ENCODE measurements at places on chromosomes 16 and 17.
A peak's percentile ranks its signal among the peaks of the same experiment; 100 is the strongest.

- DNase-seq = no peak
These were observed 1726.1 kb downstream of the TP53TG3F start for GRCh38 chr16:35185366-35186044.

GRCh38 chr17:78774956-78775571, 7.0 kb downstream of the CYTH1 start:
- DNase-seq = no peak

DNA sequence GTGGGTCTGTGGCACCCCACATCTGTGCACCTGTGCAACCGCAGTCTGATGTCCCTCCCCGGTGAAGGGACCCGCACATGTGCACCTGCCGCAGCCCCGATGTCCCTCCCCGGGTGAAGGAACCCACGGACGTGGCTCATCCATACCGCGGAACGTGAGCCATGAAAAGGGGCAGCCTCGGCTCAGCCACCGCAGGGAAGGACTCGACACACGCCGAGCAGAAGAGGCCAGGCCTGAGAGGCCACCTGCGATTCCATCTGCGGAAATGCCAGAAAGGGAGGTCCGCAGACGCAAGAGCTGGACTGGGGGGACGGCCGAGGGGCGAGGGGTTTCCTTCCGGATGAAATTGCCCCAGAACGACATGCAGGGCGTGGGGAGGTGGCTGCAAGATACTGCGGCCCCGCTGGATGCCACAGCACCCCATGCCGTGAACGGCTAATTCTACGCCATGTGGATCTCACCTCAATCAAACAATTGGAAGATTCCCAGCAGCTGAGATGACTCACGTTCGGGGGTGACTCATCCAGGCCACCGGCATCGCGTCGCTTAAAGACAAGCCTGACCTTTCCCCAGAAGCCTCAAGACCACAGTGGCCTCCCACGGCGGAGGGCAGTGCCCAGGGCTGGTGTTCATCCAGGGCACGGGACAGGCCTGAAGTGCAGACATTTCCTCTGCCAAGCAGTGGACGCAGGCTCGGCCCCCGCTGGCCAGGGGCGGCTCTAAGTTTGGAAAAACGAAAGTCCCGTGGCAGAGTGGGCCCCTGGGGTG, 21.0 kb downstream of the SOX8 start:
- no peak for DNase-seq

GRCh38 chr17:35372846-35373533, 431 bp downstream of the SLFN11 start:
- no peak for DNase-seq

GRCh38 chr16:11306997-11307638, 26.0 kb upstream of the PRM1 start:
- DNase-seq = no peak

GRCh38 chr16:30011714-30012504, 1.1 kb upstream of the DOC2A start:
- no peak for DNase-seq

DNA sequence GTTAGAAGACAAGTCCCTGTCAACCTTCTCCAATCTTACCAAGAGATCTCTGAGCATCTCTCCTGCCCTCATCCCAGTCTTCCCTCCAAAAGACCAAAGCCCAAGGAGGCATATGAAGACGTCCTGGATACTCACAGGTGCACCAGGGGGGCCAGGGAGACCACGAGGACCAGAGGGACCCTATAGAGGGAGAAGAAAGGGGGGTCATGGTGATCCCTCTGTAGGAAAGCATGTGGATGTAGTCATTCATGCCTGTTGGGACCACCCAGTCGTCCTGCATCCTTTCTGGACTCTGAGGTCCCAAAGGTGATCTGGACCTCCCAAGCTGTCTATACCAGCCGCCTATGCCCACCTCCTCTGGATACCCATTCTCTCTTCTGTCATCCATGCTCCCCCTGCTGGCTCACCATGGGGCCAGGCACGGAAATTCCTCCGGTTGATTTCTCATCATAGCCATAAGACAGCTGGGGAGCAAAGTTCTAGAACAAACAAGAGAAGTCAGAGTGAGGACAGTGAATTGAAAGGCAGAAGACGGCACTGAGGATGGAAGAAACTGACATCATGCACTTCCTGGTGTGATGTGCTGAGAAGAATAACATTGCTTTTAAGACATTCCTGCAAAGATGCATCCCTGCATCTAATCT, 3.3 kb downstream of the COL1A1 start:
- DNase-seq = no peak

DNA sequence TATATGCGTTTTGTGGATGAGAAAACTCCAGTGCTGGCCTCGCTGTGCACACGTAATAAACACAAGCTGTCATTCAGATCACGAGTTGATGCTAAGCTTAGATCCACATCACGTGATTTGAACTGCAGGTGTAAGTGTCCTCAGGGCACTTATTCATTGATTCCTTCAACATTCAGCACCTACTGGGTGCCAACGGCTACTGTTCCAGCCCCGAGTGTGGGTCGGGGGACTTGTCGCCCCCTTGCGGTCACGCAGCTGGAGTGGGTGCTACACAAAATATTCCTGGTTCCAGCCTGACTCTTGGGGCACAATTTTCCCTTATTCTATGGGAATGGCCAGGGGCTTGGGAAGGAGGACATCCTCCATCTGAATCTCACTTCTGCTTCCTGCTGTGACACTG, 29.9 kb upstream of the GINS2 start:
- peak; percentile 60 for DNase-seq

DNA sequence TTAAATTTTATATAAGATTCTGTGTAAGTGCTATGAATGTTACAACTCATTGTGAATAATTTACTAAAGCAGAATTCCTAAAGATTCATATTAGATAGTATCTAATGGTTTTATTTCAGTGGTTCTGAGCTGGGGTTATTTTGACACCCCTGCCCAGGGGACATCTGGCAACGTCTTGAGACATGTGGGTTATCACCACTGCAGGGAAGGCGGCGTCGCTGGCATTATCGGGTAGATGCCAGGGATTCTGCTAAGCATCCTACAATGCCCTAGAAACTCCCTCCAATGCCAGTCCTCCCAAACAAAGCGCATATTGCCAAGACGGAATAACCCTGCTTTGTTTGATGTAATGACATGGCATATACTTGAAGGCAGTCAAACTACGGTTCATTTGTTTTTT, 372.3 kb upstream of the ZFHX3 start:
- no peak for DNase-seq

DNA sequence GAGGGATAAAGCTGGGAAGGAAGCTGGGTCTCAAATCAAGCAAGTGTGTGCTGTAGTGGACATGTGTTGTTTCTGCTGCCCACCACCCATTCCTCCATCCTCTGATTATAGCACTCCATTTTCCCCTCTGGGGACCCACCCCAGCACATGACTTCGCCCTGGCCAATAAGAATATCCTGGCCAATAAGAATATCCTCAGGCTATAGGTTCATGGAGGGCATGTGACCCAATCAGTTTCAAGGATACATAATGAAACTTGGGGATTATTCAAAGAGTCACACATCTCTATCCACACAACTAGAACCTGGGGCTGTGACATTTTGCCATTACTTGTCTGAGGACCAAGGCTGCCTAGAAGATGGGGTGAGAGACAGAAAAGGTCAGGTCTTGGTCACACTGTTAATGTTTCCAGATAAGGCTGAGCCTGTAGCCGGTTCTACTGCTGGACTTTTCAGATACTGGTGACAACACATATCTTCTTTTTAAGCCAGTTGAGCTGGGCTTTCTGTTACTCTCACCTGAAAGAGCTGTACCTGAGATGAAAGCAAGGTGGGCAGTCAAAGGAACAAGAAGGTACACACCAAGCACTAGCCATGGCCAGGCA, 33.7 kb downstream of the MYO18A start:
- no peak for DNase-seq

- DNase-seq = no peak
These were observed 68.1 kb downstream of the GAS7 start for GRCh38 chr17:10130263-10130662.

DNA sequence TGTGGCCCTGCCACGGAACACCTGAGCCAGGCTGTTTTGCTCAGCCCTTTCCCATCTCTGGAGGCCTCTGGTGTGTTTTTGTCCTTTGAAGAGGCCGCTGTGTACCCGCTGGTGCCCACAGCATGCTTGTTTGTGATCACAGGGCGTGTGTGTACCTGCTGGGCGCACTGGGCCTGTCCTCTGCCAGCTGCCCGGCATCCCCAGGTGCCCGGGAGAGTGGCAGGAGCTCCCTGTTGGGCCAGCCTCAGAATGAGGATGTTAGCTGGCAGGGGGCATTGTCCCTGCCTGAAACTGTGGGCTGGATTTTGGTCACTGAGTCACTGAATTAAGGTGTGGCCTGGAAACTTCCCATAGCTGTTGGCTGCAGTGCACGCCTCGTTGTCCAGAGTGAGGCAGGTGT, 31.1 kb downstream of the BAIAP2 start:
- no peak for DNase-seq

DNA sequence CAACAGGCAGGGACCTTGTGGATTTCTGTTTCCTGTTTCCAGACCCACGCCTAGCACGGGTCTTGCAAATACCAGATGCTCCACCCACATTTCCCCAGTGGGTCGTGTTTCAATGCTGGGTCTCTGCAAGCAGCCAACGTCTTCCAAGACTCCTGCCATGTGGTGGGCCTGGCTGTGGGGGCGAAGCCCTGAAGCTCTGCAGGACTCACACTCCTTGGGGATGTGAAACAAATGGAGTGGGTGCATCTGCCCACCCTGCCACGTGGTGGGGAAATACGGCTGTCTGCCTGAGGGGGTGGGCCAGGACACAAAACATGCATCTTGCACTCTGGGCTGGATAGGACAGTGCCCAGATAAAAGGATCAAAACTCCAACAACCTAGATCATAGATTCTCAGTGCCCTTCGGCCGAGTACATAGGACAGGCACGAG, 32.6 kb downstream of the FA2H start:
- DNase-seq = no peak

- no peak for DNase-seq
These were observed 50.6 kb downstream of the NTN1 start for GRCh38 chr17:9071811-9072498.

GRCh38 chr17:35716173-35716572, 15.3 kb upstream of the RASL10B start:
- no peak for DNase-seq

- peak; percentile 54 for DNase-seq
These were observed 5.0 kb downstream of the CA4 start for GRCh38 chr17:60154616-60155426.

GRCh38 chr16:79897453-79898146, 297.1 kb upstream of the MAF start:
- no peak for DNase-seq

- DNase-seq = peak; percentile 77
These were observed 51.8 kb upstream of the JPH3 start for GRCh38 chr16:87550495-87550961.

DNA sequence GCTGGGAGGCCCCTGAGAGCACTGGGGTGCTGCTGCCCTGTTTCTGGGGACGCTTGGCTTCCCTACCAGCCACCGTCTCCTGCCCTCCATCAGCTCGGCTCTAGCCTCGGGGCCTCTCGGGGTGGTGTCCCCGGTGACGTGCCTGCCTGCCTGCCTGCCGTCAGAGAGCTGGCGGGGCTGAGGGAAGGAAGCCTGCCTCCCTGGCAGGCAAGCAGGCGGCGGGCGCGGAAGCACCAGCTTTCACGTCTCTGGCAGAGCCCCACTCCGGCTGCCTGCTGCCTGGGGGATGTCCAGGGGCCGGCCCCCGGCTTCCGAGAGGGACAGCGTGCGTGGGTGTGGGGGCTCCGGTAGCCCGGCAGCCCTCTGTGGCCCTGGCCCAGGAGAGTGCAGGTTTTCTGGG, 9.3 kb downstream of the CENPX start:
- DNase-seq = no peak

DNA sequence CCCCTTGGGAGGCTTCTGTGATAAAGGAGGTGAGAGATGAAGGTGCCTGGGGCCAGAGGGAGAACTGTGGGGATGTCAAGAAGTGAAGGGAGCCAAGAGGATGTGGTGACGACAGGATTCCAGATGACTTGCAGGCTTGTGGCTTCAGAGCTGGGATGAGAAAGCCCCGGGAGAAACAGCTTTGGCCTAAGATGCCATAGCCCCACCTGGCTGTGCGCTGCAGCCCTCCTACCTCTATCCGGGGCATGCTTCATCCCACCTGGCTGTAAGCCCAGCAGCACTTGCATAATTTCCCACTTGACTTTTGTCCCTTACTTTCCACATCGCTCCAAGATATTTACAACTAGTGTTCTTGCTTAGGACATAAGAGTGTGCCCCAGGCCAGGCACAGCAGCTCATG, 29.3 kb downstream of the GINS3 start:
- no peak for DNase-seq

DNA sequence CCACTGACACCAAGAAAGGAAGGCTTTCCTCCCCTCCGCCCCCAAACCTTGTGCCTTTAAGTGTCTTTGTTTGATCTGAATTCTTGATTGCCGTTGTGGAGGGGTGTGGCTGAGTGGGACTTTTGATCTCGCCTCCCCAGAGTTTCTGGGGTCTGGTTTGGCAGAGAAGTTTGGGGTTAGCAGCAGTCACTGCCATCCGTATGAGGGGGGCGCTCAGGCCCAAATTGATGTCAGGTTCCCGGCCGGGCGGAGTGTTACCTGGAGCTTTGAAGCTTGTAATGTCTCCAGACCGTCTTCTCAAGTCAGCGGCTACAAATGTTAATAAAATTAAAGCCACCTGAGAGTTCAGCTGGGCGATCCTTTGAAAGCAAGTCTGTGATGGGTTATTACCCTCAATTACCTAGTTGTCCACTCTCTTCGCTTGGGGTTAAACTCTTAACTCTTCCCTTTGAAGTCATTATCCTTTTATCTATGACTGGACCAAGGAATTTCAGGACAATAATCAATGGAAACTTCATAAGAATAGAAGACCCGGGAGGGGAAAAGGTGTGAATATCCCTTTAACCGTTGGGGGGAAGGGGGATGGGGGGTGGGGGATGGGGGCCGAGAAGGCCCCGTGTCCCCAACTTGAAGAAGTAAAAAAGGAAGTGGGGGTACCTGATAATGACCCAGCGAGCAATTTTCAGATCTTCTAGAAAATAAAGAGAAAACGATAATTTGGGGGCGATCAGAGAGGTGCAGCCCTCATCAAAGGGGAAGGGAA, 31.8 kb upstream of the AXIN2 start:
- DNase-seq = no peak

Data from ecto neural progenitor cell (in vitro differentiated cells).